ENCODE measurements at places on chromosomes 6 and 20. TPM values are rescaled to one million over a fixed set of nuclear protein-coding genes. Genes with fewer than 3 reads are reported as not detected.

GRCh38 chr20:10255846-10256245 lies 37.2 kb downstream of the SNAP25 start:
- no peaks in the 10 kb centered on the region for H3K27me3 ChIP-seq
- no peaks in the 10 kb centered on the region for H3K36me3 ChIP-seq
- DNase-seq, result no peak
- H3K27ac ChIP-seq, result no peak overlapping the region

GRCh38 chr6:168457653-168457934 lies 16.6 kb downstream of the SMOC2 start:
- DNase-seq, result no peak
- no peak overlapping the region for H3K27ac ChIP-seq
- no peaks in the 10 kb centered on the region for H3K4me1 ChIP-seq
- no peaks in the 10 kb centered on the region for H3K36me3 ChIP-seq
- H3K4me3 ChIP-seq, result no peak overlapping the region

DNA sequence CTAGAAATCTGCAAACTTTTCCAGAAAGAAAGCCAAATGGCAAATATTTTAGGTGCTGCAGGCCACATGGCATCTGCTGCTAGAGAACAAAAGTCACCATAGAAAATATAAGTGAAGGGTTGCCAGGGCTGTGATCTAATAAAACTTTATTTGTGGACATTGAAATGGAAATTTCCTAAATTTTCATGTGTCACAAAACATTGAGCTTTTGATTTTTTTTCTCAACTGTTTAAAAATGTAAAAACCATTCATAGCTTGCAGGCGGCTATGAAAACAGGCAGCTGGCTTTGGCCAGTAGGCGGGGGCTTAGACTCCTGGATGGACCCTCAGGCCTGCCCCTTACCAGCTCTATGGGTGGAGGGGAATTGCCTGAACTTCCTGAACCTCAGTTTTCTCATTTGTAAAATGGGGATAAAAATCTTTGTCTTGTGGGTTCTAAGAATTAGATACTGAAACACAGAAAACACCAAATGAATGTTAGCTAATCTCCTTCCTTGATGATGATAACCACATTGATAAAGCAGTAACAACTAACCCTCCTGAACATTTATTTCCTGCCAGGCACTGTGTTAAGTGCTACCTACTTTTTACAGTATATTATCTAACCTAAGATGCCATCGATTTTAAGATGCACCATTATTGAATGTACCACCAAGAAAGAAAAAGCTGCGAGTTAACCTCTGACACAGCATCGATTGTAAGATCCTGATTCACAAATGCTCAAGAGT lies 85.5 kb downstream of the SLC22A23 start:
- no peak for DNase-seq
- no peak overlapping the region for H3K4me3 ChIP-seq
- no peaks in the 10 kb centered on the region for H3K36me3 ChIP-seq

DNA sequence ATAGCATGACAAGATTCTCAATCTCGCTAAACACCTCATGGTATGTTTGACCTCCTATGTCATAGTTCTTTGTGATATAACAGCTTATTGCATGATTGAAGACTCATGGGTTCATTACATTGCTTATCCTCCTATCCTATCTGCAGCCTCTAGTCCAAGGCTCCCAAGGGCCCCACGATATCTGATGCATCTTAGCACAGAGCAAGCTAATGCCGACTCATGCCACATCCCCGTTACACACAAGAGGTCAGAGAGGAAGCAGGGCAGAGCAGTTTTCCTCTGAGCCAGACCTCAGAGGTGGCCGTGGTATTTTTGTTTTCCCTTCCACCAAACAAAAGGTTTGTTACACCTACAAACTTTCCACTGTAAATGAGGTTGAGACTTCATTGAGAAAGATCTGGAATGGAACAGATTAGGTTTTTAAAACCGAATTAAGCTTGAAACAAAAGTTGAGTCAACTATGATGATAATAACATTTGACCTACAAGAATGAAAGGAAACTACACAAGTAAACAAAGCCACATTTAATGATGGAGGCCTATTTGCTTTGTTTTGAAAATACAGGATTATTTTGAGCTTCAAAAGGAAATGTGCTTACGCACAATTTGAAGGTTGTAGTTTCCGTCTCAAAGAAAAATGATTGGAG lies 133.9 kb upstream of the MYLIP start:
- H3K4me3 ChIP-seq, result no peak overlapping the region
- no peaks in the 10 kb centered on the region for H3K36me3 ChIP-seq
- peaks cover 3% of the 10 kb centered on the region for H3K4me1 ChIP-seq

DNA sequence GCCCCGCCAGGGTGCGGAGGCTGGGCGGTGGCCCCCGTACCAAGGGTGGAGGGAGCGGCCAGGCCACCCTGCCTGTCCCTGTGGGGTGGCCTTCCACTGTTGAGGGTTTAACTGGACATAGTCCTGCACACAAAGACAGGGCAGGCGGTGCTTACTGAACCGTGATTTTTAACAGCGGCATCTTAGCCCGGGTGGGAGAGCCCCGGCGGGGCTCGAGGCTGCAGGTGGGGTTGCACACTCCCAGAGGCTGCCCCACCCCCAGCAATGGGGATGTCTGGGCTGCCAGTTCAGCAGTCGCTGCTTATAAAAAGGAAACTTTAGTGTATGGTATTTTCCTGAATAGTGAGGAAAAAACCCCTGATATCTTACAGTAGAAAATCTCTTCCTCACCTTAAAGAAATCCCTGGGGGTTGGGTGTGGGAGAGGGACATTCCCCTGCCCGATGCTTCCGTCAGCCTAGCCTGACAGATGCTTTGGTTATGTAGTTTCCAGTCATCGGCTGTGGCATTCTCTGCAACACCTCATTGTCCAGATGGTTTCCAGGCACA lies 79.4 kb downstream of the IRF4 start:
- H3K36me3 ChIP-seq, result no peaks in the 10 kb centered on the region
- no peak for DNase-seq
- peaks cover 69% of the 10 kb centered on the region for H3K4me1 ChIP-seq
- H3K27me3 ChIP-seq, result peaks cover 8% of the 10 kb centered on the region

- no peak for DNase-seq
- peaks cover 27% of the 10 kb centered on the region for H3K27me3 ChIP-seq
- H3K4me1 ChIP-seq, result no peaks in the 10 kb centered on the region
- H3K36me3 ChIP-seq, result no peaks in the 10 kb centered on the region
These were observed 27.2 kb downstream of the PNPLA1 start for GRCh38 chr6:36297051-36297450.

DNA sequence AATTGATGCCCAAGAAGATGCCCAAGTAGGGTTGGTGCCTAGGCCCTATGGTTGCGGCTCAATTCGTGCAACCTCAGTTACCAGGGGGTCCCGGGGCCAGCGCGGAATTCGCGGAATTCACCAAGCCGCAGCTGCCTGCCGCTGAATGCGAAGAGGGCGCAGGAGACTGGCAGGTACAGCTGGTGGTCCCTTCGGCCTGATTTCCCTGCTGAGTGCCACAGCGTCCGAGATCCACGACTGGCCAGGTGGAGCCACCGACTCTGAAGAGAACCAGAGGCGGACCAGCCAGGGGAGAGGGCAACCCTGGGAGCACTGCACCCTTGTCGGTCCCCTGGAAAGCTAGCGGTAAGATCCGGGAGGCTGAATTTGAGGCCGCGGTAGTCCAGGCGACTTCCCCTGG lies 6.8 kb upstream of the TFAP2D start:
- H3K4me3 ChIP-seq, result no peak overlapping the region
- DNase-seq, result no peak
- no peaks in the 10 kb centered on the region for H3K4me1 ChIP-seq
- H3K27ac ChIP-seq, result no peak overlapping the region
- no peaks in the 10 kb centered on the region for H3K36me3 ChIP-seq

GRCh38 chr6:149680503-149680902 lies 32.0 kb upstream of the KATNA1 start:
- H3K27me3 ChIP-seq, result no peaks in the 10 kb centered on the region
- no peak for DNase-seq
- peaks cover 3% of the 10 kb centered on the region for H3K4me1 ChIP-seq
- H3K36me3 ChIP-seq, result peaks cover 50% of the 10 kb centered on the region
- H3K27ac ChIP-seq, result no peak overlapping the region
- H3K4me3 ChIP-seq, result no peak overlapping the region

- H3K36me3 ChIP-seq, result no peaks in the 10 kb centered on the region
- H3K27ac ChIP-seq, result no peak overlapping the region
- no peak for DNase-seq
These were observed 375.1 kb downstream of the HACE1 start for GRCh38 chr6:104484626-104485025.

Gene DEFB132
- not detected for total RNA-seq
